Type B pancreatic cell (in vitro differentiated cells): ENCODE measurements at places on chromosomes 16 and 17. TPM values are rescaled to one million over a fixed set of nuclear protein-coding genes. Genes with fewer than 3 reads are reported as not detected.
A peak's percentile ranks its signal among the peaks of the same experiment; 100 is the strongest.

Gene PRMT7
- 39.1 and 66.9 TPM in 2 replicates for total RNA-seq

Gene BBS2
- total RNA-seq = 37.6 and 39.6 TPM in 2 replicates

Gene ABCA8
- total RNA-seq = 0.43 and 4.7 TPM in 2 replicates

DNA sequence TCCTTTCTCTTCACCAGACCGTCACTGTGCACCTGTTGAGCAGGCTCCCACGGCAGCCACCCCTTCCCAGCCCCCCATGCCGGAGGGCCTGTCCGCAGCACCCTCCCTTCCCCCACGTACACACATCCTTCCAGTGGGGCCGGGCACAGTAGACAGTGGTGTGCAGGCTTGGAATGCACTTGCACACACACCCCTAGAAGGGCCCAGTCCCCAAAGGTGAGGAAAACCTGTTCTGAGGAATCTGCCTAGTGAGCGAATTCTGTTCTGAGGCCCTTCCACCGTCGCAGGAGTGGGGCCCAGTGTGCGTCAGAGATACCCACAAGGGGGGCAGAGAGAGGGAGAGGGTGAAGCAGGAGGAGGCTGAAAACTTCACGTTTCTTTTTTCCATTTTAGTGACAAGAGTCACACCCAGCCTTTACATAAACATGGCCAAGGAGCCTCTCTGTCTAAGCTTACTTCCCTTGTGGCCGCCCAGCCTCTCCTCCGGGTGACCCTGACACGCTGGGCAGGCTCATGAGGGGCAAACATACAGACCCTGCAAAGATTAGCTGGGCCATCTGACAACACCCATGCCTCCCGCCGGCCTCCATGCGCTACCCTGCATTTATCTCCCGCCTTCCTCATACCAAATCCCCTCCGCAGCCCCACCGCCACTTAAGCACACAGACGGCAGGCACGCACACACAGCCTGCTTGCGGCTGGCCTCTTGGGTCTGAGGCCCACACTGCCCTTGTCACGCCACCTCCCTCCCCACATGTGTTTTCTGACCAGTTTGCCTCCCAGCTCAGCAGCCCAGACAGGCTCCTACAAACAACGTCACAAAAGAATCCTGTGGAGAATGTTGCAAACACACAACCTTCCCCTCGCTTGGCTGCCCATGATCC is 1.8 kb downstream of the ZBTB4 start:
- no peak for DNase-seq
- peaks cover 8% of the 10 kb centered on the region for H3K36me3 ChIP-seq
- peaks cover 41% of the 10 kb centered on the region for H3K4me1 ChIP-seq
- H3K4me3 ChIP-seq = peak overlapping the region; percentile 88
- no peaks in the 10 kb centered on the region for H3K27me3 ChIP-seq

DNA sequence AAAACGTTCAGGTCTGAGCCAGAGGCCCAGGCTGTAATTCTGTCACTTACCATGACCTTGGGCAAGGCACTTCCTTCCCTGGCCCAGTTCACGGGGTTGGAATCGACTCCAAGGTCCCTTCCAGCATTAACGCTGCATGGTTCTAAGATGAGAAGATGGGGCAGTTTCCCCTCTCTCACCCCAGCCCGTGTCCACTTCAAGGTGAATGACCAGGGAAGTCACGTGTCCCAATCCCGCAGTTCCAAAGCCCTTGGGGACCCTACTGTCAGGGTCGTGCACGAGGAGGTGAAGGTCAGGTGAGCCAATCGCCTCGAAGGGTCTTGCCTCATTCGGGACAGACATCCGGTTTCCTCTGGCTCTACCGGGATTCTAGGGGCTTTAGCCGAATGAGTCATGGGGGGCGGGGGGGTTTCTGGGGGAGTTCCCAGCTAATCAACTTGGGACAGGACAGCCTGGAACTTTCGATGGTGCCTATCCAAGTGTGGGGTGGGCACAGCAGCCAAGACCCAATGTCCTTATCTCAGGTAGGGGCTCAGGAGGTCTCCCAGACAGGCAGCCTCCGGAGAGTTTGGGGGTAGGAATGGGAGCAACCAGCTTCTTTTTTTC is 762 bp upstream of the CSF3 start:
- peaks cover 16% of the 10 kb centered on the region for H3K4me1 ChIP-seq
- H3K27me3 ChIP-seq = peaks cover 4% of the 10 kb centered on the region
- no peak for DNase-seq
- H3K36me3 ChIP-seq = no peaks in the 10 kb centered on the region

DNA sequence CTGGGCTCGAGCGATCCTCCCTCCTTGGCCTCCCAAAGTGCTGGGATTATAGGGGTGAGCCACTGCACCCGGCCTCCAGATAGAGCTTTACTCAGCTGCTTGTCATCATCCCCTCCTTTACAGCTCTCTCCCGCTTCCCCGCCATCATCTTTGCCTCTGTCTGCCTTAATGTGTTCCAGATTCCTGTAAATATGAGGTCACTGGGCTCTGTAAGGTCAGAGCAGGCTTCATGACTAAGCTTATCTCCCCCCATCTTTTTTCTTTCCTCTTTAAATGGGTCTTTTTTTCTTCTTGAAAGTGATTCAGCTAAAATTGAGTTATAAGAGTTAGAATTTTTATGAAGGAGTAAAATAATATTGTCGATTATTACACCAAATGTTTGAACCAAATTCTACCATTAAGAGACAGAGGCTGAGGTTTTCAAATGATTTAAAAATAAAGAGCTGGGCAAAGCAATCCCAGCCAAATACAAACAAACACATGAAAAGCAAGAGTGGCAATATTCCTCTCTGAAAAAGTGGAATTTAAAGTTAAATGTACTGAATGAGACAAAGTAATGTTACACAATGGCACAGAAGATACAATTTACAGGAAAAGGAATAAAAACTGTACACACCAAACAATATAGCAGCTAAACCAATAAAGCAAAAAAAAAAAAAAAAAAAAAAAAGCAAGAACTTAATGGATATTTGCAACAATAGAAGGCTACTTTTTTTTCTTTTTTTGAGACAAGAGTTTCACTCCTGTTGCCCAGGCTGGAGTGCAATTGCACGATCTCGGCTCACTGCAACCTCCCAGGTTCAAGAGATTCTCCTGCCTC is 62.1 kb downstream of the CRISPLD2 start:
- H3K27ac ChIP-seq = peak overlapping the region; percentile 60
- peaks cover 29% of the 10 kb centered on the region for H3K36me3 ChIP-seq
- peak overlapping the region; percentile 13 for H3K4me3 ChIP-seq
- peaks cover 51% of the 10 kb centered on the region for H3K4me1 ChIP-seq
- DNase-seq = no peak
- H3K27me3 ChIP-seq = no peaks in the 10 kb centered on the region
